Body of pancreas (tissue), 4 donors: ENCODE measurements at places on chromosomes 1 and 21. TPM values are rescaled to one million over a fixed set of nuclear protein-coding genes. Genes with fewer than 3 reads are reported as not detected.

The RHCE gene
- total RNA-seq, result not detected

The SLC35E2B gene
- 56.7 TPM for total RNA-seq

The RGS8 gene
- not detected for total RNA-seq

The CD1E gene
- total RNA-seq, result 0.78 TPM

The STRIP1 gene
- 22.7 TPM for total RNA-seq

The AK4 gene
- total RNA-seq, result 8.8 TPM

The CCDC18 gene
- 4.4 TPM for total RNA-seq

The USP21 gene
- total RNA-seq, result 17.8 TPM

The FAM72D gene
- not detected for total RNA-seq

The TSPEAR gene
- total RNA-seq, result 0.52 TPM

The RIPK4 gene
- total RNA-seq, result 14.5 TPM

The OR2T35 gene
- total RNA-seq, result not detected

The MRPS6 gene
- 15.8 TPM for total RNA-seq

The UBR4 gene
- total RNA-seq, result 87.4 TPM

The KCNAB2 gene
- 7.0 TPM for total RNA-seq

The PLA2G4A gene
- total RNA-seq, result 11.2 TPM

The DNAI4 gene
- total RNA-seq, result 9.1 TPM

The LMO4 gene
- 14.2 TPM for total RNA-seq
